NCI-H226 (cell line): ENCODE measurements at places on chromosomes 2 and 18.
A peak's percentile ranks its signal among the peaks of the same experiment; 100 is the strongest.

GRCh38 chr2:161159456-161160225, 587 bp upstream of the TANK start:
- DNase-seq, result no peak

DNA sequence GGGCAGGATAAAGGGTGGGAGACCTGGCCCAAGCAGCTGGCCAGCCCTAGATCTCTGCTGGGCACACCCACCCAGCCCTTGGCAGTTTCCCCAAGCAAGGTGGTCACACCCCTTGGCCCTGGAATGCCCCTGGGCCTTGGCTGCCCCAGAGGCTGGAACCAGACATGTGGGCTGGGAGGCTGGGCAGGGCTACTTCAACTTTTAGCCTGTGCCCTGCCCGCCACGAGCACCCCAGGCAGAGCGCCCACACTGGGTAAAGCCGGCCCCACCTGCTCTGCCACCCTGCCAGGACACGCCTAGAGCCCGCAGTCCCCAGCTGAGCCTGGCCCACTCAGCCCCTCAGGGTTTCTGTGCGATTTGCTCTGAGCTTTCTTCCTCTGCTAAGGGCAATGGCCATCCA, 119.7 kb upstream of the SMAD2 start:
- DNase-seq, result peak; percentile 18

- no peak for DNase-seq
Measured at GRCh38 chr2:105521616-105522015, 122.8 kb upstream of the FHL2 start.

GRCh38 chr2:239138610-239139009, 262.2 kb downstream of the HDAC4 start:
- DNase-seq, result no peak

GRCh38 chr2:173574324-173575112, 219.8 kb downstream of the CDCA7 start:
- no peak for DNase-seq

DNA sequence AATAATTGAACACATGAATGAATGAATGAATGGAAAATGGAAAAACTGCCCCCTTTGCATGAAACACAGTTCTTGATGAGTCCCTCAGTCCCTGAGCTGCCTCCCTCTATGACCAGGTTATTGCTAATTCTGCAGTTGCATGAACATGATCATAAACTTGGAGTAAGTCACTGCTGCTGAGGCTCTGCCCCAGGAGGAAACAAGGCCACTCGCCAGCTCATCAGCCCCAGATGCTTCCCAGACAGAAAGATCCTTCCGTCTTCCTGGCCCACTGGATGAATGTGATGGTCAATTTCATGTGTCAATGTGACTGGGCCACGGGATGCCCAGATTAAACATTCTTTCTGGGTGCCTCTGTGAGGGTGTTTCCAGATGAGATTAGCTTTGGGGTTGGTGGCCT, 16.4 kb downstream of the GPR45 start:
- DNase-seq, result no peak

- DNase-seq, result no peak
Measured at GRCh38 chr2:6353669-6354068, 512.0 kb downstream of the CMPK2 start.

GRCh38 chr2:182581196-182581935, 134.7 kb upstream of the DNAJC10 start:
- no peak for DNase-seq

GRCh38 chr2:182946958-182947369, 80.5 kb upstream of the FRZB start:
- peak; percentile 6 for DNase-seq

DNA sequence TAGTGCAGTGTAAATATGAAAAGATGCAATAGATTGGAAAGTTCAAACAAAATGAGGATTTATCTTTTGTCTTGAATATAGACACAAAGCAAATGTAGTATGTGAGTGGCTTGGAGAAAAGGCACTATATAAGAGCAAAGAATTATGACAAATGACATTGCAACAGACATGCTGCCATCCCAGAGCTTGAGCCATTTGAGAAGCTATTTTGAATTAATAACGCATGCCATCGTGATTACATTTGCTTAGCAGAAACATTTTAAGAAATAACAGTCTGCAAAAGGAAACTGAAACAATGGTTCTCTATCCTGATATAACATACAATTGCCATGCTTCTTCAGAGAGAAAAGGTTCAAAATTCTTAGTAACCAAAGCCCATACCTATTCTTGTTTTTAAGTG, 677.1 kb downstream of the ZEB2 start:
- DNase-seq, result no peak

DNA sequence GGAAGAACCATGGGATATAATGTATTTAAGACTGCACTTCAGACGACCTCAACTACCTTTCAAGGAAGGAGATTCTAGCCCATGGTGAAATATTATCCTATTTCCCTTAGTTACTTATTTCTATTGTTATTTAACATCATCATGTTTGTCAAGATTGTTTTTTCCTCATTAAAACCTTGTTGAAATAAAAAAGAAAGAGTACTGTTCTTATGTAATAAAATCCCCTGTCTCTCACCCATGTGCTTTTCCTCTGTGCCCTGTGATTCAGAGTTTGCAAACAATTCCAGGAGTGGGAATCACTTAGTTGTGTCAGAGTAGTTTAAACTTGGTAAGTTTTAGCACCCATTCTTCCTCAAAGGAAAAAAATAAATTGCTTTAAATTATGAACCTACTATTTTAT, 43.6 kb downstream of the ERBB4 start:
- DNase-seq, result no peak

- DNase-seq, result no peak
Measured at GRCh38 chr18:32714571-32715148, 58.2 kb downstream of the KLHL14 start.

DNA sequence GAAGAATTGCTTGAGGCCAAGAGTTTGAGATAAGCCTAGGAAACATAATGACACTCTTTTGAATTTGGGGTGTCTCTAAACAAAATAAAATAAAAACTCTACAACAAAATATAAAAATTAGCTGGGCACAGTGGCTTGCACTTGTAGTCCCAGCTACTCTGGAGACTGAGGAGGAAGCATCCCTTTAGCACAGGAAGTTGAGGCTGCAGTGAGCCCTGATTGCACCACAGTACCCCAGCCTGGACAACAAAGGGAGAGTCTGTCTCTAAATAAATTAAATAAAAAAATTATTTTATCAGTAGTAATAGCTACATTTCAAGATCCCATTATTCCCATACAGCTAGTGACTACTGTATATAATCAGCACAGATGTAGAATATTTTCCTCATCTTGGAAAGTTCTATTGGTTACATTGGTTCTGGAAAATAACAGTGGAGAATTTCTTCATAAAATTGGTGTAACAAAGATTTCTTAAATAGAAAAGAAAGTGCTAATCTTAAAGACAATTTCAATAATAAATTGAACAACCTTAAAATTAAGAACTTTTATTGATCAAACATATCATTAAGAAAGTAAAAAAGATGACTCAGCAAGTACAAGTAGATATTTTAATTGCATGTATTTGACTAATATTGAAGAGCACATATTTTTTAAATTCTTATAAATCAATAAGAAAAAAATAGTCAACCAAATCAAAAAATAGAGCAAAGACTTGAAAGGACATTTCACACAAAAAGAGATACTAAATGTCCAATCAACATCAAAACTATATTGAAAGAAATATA, 90.4 kb upstream of the KYNU start:
- DNase-seq, result no peak

- DNase-seq, result no peak
Measured at GRCh38 chr2:129092956-129093355, 774.3 kb upstream of the HS6ST1 start.

DNA sequence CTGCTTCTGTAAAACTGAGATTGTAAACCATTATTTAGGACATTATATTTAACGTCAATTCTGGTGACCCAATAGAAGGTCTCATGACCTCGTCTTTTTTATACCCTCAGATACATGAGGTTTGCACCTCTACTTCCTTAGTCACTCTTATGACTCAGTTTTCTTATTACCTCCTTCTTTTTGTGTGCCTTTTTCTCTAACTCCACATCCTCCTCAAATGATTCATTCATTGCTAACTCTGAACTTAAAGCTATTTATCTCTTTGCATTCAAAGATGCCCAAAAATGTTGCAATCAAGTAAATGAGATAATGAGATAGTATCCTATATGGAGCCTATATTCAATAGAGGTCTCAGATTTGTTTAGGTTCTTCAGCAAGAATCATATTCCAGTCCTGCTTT, 121.0 kb upstream of the KYNU start:
- DNase-seq, result no peak

- peak; percentile 26 for DNase-seq
Measured at GRCh38 chr2:227238238-227239237, 74.1 kb downstream of the COL4A3 start.

GRCh38 chr2:200699310-200699709, 112.4 kb upstream of the BZW1 start:
- no peak for DNase-seq

DNA sequence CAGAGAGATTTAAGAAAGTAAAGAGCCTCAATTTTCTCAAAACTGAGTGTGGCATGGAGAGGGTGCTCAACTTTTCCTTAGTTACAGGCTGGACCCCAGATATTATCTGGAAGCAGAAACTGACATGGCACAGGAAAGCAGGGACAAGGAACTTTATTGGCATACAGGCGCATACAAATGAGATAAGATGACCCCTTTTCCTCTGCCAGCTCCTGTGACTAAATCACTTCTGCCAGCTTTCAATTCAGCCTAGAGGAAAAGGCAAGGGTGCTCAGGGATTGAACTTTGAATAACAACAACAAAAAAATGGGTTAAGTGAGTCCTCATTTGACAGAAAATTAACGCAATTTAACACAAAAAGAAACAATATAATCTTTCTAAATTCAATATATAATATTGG, 262.9 kb downstream of the CD226 start:
- DNase-seq, result no peak

- DNase-seq, result no peak
Measured at GRCh38 chr2:182715121-182715891, 751 bp upstream of the DNAJC10 start.

DNA sequence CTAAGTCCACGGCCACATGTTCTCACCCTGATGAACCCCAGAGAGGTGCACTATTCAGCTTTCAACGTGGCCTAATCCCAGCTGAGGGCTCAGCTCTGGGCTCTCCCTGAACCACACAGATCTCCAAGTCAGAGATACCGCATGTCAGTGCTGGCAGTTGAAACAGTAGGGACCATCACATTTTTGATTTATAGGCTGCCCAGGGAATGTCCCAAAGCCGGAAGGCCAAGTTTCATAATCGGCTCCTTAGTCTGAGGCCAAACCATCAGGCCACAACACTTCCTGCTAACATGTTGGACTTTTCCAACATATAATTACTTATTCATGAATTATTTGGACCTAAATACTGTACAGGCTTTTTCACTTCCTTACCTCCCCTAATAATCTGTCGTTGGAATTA, 91.9 kb upstream of the KLHL29 start:
- no peak for DNase-seq

GRCh38 chr2:171702781-171703556, 15.7 kb downstream of the DYNC1I2 start:
- DNase-seq, result no peak

GRCh38 chr18:21063011-21063410, 48.6 kb downstream of the ROCK1 start:
- DNase-seq, result no peak

DNA sequence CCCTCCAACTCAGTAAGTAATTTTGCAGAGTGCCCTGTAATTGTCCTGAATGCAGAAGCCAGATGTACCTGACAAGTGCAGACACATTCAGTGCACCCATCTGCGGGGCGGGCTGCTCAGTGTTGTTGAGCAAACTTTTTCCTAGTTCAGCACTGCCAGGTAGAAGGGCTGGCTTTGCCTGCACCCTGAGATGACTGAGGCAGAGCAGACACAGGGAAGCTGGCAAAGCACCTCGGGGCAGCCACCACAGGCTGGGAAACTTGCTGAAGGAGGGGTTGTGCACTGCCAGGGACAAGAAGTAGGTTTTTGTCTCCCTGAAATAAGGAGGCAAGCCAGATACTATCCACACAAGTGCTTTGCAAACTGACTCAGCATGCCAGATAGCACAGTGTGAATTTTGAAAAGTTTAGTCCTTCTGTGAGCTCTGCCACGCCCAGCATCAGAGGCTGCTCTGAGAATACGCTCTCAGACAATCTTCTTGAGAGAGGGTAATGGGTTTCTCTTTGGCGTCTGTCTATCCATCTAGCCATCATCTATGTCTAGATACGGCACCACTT, 62.3 kb downstream of the SOWAHC start:
- DNase-seq, result no peak

GRCh38 chr18:32469691-32470459, 807 bp downstream of the GAREM1 start:
- DNase-seq, result no peak

DNA sequence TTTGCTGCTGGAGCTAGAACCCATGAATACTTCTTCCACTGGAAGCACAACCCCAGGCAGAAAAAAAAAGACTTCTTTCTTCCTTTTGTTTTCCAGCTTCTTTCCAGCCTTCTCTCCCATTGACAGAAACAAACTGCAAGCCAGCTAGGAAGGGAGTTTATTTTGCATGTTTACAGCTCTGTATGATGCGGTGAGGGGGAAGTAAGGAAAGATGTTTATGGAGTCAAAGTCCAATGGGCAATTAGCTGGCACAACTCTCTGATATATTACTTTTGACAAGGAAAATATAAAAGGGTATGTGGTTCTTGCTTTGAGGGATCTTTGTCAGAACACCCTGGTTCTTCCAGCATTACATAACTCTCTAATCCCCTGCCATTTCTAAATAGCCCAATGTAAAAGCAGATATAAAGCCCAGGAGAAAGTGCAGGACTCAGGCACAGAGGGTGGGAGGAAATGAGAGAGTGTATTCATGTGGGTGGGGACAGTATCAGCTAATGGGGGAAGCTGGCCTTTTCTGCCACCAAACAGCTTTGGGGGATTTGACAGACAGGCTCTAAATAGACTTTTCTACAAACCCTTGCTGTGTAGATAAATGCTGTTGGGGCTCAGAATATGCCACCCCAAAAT, 9.3 kb upstream of the NMS start:
- no peak for DNase-seq

DNA sequence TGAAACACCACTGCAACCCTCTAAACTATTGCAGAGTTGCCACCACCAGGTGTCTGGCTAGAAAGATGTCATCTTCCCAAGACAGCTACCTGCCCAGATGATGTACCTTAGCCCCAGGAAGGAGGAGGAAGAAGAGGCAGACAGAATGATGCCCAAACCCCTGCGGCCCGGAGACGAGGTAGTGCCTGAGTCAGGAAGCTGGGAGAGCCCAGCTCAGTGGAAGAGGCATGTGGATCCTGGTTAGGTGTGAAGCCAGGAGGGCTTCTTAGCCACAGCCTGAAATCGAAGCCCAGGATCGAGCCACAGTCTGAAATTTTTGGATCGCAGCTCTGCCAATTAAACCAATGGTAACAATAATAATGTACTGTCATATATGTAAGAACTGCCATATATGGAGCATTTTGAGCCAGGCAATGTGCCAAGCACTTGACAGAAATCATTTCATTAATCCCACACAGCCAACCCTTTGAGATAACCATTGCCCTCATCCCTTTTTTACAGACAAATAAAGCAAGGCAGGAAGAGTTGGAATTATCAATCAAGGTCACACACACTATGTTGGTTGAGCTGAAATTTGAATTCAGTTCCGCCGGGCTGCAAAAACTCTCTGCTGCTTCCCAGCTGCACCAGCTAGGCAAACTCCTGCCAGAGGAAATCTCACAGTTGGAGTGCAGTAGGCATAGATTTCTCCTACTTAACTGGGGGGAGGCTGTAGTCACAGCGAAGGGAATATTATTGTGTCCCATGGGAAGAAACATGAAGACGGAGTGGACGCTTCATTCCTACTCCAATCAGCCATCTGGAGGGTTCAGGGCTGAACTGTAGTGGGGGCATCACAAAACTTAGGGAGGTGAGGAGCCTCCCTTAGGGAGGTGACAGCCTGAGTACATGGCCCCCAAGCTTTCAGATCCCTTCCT, 19.4 kb upstream of the CYP1B1 start:
- DNase-seq, result no peak

- no peak for DNase-seq
Measured at GRCh38 chr18:79275992-79276391, 119.7 kb upstream of the NFATC1 start.
